ENCODE measurements at places on chromosomes 13 and 19. TPM values are rescaled to one million over a fixed set of nuclear protein-coding genes. Genes with fewer than 3 reads are reported as not detected.

DNA sequence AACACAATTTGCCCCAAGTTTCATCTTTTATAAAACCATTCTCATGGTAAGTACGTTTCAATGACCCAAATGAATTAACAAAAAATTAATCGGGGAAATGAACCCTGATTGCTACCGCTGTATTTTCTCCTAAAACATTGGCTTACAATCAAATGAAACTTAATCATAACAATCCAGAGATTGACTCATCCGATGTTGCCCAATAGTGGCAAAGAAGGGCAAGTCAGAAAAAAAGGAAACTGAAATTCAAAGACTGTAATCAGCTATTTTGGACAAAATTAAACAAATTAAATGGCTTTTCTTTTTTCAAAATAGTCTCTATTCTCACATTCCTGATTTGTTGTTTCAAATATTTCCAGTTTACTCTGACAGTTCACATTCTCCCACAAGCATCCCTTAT, 3.9 kb upstream of the ACOD1 start:
- DNase-seq, result no peak

GRCh38 chr13:25581351-25581750, 209.6 kb downstream of the ATP8A2 start:
- no peak for DNase-seq

DNA sequence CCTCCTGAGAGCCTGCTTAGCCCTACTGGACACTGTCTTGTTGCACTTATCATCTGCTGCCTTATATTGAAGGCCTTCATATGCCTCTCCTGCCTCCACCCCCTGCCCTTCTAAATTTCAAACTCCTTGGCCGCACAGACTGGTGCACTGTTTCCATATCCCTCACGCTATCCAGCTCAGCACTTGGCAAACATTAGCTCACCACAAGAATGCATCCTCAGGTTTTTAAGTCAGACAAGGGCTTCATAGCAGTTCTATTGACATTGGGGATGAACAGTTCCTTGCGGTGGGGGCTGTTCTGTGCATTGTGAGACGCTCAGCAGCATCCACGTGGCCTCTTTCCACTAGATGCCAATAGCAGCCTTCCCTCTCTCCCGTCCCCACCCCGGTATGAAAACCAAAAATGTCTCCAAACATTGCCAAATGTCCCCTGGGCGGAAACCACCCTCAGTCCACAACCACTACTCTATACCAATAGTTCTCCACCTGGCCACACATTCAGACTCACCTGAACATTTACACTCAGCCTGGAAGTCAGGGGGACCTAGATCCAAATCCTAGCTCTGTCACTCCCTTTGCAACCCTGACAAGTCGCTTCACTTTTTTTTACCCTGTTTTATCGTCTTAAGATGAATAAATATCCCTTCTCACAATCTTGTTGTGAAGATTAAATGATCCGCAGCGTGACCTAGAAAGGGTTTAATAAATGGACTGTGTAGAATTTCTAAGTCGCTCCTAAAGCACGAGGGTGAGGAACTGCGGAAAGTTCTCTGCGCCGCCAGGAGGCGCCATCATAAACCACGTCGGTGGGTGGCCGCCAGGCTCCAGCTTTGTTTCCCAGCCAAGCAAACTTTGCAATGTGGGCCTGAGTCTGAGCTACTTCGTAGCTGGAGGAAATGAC, 3.6 kb upstream of the CEACAM3 start:
- DNase-seq, result no peak

DNA sequence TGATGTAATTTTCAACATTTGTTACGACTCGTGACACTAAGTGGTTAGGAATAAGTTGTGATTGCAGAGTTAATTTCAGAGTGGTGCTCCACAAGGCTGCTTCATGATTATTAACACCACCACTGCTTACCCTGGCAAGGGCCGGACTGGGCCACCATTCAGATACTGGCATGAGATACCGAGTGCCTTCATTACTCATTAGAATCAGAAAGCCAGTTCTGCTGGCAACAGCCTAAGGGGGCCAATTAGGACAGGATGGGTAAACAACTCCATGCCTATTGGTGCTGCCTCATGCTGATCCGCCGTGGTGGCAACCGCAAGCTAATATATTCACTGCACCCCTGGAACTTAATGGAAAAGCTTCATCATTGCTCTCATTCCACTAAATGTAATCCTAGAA, 575.1 kb downstream of the EFNB2 start:
- DNase-seq, result no peak

- no peak for DNase-seq
Measured at GRCh38 chr13:102704238-102705058, 9.6 kb upstream of the METTL21C start.

GRCh38 chr13:95115525-95115924, 185.7 kb downstream of the ABCC4 start:
- DNase-seq, result no peak

- DNase-seq, result no peak
Measured at GRCh38 chr19:7195046-7195445, 99.2 kb downstream of the INSR start.

- DNase-seq, result no peak
Measured at GRCh38 chr13:66657165-66657881, 572.8 kb downstream of the PCDH9 start.

- no peak for DNase-seq
Measured at GRCh38 chr19:33630880-33631608, 9.3 kb downstream of the CHST8 start.

DNA sequence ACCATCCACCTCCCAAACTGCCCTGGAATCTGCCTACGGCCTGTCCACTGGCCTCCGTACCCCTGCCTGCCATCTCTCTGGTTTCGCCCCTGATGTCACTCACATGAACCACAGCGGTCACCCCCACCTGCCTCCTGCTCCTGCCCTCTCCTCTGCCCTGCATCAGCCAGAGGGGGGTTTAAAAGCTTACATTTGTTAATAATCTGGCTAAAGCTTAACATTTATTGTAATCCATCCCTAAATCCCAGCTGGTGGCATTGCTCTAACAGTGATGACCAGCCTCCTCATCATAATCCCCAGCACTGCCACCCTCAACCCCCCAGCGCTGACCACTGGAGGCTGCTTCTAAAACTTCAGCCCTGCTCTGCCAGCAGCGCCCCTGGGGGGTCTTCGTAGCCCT, 38.9 kb downstream of the DNM2 start:
- no peak for DNase-seq

- no peak for DNase-seq
Measured at GRCh38 chr13:60707878-60708277, 310.9 kb downstream of the TDRD3 start.

- no peak for DNase-seq
Measured at GRCh38 chr13:32036126-32036695, 4.6 kb downstream of the FRY start.

GRCh38 chr13:60396783-60397703, at the start of gene TDRD3:
Gene TDRD3, plus strand, starts transcription at chr13:60397220. Its CDS starts 145 bp downstream, at chr13:60397365.
- peak; percentile 72 for DNase-seq

- DNase-seq, result no peak
Measured at GRCh38 chr19:33639035-33639681, 17.4 kb downstream of the CHST8 start.

DNA sequence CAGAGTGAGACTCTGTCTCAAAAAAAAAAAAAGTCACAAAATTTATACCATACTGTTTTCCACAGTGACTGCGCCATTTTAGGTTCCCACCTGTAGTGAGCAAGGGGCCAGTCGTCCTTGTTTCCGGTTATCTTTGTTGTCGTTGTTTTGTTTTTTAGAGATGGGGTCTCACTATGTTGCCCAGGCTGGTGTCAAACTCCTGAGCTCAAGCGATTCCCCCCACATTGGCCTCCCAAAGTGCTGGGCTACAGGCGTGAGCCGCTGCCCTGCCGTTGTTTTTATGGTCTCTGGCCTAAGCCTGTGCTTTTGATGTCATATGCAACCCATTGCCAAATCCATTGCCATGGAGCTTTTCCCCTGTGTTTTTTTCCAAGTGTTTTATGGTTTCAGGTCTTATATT, 3.3 kb downstream of the UPF3A start:
- DNase-seq, result no peak

DNA sequence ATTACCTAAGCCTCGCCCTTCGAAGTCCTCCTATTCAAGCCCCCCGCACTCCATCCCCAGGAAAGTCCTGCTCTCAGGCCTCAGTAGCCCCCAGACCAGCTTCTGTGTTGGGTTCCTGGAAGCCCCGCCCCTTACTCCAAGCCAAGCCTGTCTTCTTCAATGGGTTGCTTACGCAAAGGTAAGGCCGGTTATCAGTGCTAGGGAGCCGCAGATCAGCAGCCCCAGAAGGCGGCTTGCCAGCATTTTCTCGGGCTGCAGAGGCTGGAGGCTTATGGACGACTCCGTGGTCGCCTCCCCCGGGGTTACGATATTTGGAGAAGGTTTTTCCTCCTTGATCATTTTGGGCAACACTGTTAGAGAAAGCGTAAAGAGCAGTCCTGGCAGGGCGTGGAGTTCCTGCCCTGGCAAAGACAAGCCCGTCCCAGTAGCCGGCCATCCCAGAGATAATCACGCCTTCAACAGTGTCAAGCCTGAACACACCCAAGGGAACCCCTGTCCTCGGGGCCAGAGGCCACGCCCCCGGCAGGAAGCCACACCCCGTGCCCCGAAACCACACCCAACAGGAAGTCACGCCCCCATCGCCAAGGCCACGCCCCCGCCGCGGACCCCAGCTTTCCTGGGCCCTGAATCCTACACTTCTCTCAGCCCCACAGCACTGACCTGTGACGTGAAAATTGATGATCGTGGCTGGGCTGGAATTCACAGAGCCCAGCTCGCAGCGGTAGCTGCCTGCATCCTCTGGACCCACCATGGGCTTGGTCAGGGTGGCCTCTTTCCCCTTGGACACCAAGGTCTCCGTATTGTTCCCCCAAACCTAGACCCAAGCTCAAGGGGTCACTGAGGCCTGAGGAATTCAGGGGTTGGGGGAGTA, 954 bp upstream of the RASIP1 start:
- no peak for DNase-seq

GRCh38 chr19:8721334-8721733, at the start of gene OR2Z1:
Gene OR2Z1, plus strand, starts transcription at chr19:8721634. Its CDS starts 9,395 bp downstream, at chr19:8731029.
- no peak for DNase-seq

DNA sequence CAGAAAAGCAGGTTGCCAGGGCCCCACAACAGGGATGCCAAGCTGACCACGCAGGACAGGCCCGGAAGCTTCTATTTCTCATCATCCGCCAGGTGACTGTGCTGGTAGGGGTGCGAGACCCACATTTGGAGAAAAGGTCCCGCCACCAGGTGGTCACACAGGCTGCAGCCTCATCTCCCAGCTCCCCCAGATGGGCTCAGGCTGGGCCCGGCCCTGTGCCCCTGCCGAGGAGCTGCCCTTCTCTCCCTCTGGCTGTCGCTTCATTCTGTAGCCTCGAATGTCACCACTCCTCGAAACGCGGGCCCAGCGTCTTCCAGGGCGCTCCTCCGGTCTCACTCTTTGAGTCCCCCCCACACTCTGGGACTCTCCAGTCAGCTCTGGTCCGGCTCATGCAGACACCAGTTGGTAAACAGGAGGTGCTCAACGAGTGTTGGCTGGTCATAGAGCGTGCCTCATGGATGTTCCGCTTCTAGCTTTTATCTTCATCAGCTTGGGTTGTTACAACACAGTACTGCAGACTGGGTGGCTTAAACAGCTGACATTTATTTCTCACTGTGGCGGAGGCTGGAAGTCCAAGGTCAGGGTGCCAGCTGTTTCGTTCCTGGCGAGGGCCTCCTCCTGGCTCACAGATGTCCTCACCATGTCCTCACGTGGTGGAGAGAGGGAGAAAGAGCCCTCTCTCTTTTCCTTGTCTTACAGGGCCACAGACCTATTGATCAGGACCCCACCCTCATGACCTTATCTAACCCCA, 87.1 kb downstream of the TEX29 start:
- DNase-seq, result no peak

DNA sequence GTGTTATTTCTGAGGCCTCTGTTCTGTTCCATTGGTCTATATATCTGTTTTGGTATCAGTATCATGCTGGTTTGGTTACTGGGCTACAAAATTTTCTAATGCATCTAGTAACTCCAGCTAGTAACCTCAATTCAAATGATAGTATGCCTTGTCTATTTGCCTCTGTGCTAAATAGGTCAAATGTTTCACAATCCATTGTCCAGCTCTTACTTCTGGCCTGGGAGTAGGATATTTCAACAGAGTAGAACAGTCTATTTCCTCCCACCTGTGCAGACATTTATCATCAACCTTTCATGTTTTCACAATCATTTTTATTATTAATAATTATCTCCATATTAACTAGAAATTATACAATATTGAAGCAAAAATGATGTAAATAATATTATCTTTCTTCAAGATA, 18.1 kb upstream of the NDFIP2 start:
- no peak for DNase-seq

- DNase-seq, result no peak
Measured at GRCh38 chr19:36876993-36877938, 26.6 kb downstream of the ZNF345 start.

GRCh38 chr19:35063940-35064818, 22.7 kb downstream of the HPN start:
- no peak for DNase-seq

GRCh38 chr19:22545751-22546150, 88.4 kb upstream of the ZNF492 start:
- peak; percentile 43 for DNase-seq

DNA sequence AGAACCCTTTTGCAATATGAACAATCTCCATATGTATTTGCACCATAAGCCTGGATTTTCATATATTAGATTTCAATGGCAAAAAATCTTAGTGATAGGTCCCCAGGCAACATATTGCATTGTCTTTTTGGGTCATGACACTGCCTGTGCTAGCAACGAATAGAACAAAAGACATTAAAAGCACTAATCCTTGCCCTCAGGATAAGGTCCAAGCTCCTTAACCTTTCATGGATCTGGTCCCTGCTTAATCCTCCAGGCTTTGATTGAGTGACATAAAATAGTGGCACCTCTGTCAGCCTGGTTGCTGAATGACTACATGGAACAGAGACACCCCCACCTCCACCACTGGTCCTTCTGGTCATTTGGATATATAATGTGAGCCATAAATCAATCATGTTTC, 134.4 kb downstream of the RBM26 start:
- no peak for DNase-seq

- no peak for DNase-seq
Measured at GRCh38 chr13:95451656-95452055, 100.9 kb upstream of the CLDN10 start.

DNA sequence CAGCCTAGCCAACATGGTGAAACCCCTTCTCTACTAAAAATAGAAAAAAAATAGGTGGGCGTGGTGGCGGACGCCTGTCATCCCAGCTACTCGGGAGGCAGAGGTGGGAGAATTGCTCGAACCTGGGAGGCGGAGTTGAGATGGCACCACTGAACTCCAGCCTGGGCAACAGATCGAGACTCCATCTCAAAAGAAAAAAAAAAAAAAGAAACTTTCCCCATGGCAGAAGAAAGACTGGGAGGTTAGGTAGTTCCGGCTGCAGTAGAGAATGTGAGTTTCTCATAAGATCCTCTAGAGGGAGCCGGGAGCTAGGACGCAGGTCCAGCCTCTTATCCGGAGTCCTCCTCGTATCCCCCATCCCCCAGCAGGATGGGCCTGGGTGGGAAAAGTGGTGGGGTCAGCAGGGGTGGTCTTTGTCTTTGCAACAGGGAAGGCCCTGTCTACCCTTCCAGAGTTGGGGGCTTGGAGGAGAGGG, 13.2 kb upstream of the CREB3L3 start:
- no peak for DNase-seq

- DNase-seq, result no peak
Measured at GRCh38 chr19:30739394-30739793, 367.2 kb downstream of the ZNF536 start.

- DNase-seq, result no peak
Measured at GRCh38 chr19:11171144-11171543, 15.6 kb upstream of the SPC24 start.

The CGB8 gene
- 0.51 TPM for polyA plus RNA-seq

The MIPEP gene
- polyA plus RNA-seq, result 31.9 TPM

The PTH2 gene
- polyA plus RNA-seq, result not detected

The SAE1 gene
- 123 TPM for polyA plus RNA-seq

The RGS9BP gene
- 0.21 TPM for polyA plus RNA-seq

The TUBB4A gene
- polyA plus RNA-seq, result 46.4 TPM
